ENCODE measurements at places on chromosomes 3 and 15. TPM values are rescaled to one million over a fixed set of nuclear protein-coding genes. Genes with fewer than 3 reads are reported as not detected.

SERINC4 gene
- total RNA-seq = 0.10 TPM

SH2D7 gene
- total RNA-seq = not detected

TRIM42 gene
- total RNA-seq = not detected

MITF gene
- total RNA-seq = 8.1 TPM

SNX1 gene
- 73.1 TPM for total RNA-seq

AHSG gene
- not detected for total RNA-seq

GREM1 gene
- total RNA-seq = 8.2 TPM

SEC22C gene
- total RNA-seq = 27.9 TPM

ILDR1 gene
- total RNA-seq = not detected

CDHR4 gene
- total RNA-seq = 0.29 TPM

CFAP100 gene
- total RNA-seq = not detected

IL5RA gene
- not detected for total RNA-seq

RBP2 gene
- total RNA-seq = not detected

IL17RE gene
- total RNA-seq = 0.88 TPM

CPEB1 gene
- 2.4 TPM for total RNA-seq

CISH gene
- 0.69 TPM for total RNA-seq
